AG09309 (cell line): ENCODE measurements at places on chromosomes 1 and 21.

GRCh38 chr21:29656504-29657239, 283.1 kb downstream of the GRIK1 start:
- peak; percentile 8 for DNase-seq

- DNase-seq, result no peak
These were observed 131.6 kb upstream of the CACNA1E start for GRCh38 chr1:181351740-181352139.

DNA sequence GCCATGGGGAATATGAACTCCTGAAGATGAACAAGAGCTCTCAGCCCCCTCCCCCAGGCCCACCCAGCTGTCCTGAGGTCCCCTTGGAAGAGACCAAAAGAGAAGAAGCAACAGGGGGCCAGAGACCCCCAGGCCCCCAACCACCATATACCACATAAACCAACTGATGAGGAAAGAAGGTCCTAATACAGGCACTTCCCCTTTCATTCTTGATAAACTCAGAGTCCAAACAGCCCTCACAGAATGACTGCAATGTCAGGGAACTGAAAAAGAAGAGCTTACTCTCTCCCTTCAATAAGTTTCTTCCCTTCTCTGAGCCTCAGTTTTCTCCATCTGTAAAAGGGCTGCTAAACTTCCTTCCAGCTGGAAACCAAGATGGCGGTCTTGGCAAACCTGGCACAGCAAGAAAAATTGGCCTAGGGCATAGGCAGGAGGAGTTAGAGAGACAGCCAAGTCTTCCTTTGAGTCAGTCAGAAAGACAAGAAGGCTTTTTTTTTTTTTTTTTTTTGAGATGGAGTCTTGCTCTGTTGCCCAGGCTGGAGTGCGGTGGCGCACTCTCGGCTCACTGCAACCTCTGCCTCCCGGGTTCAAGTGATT, 90.5 kb downstream of the VWA5B1 start:
- DNase-seq, result no peak

DNA sequence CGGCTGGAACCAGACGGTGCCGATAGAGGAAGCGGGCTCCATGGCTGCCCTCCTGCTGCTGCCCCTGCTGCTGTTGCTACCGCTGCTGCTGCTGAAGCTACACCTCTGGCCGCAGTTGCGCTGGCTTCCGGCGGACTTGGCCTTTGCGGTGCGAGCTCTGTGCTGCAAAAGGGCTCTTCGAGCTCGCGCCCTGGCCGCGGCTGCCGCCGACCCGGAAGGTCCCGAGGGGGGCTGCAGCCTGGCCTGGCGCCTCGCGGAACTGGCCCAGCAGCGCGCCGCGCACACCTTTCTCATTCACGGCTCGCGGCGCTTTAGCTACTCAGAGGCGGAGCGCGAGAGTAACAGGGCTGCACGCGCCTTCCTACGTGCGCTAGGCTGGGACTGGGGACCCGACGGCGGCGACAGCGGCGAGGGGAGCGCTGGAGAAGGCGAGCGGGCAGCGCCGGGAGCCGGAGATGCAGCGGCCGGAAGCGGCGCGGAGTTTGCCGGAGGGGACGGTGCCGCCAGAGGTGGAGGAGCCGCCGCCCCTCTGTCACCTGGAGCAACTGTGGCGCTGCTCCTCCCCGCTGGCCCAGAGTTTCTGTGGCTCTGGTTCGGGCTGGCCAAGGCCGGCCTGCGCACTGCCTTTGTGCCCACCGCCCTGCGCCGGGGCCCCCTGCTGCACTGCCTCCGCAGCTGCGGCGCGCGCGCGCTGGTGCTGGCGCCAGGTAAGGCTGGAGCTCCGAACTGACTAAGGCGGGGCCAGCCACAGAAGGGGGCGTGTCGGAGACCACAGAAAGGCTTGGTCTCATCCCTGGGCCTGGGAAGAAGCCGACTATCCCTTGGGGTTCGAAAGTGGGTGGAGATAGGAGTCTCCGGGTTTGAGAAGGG, 486 bp downstream of the SLC27A3 start:
- no peak for DNase-seq

DNA sequence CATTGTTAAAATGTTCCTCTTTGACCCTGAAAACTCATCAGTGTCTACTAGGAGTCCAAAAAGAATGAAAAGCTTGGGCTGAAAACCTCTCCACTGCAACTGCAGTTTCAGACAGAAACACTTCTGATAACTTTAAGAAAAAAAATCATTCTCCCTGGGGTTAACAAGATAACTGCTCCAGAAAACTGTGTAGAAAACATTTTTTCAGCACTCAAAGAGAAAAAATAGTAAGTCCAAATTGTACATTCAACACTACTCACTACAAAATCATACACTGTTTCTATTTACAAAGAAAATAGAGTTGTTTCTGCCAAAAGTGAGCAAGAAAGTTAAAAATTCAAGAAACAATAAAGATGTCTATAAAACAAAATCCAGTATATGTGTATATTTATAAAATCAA, 157.8 kb downstream of the RERE start:
- no peak for DNase-seq

DNA sequence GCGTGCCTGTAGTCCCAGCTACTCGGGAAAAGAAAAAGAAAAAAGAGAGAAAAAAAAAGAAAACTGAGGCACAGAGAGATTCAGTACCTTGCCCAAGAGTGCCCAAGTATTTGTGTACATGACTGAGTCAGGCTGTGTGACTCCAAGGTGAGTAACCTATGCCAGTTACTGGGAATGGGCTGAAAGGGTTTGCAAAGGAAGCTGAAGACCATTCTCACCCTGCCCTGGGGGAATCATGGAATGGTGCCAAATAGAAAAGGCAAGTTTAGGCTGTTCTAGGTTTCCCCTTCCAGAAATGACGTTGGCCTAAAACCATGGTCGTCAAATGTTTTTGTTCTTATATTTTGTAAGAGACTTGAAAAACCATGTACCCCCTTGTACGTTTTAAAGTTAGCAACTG, 37.9 kb upstream of the LRIG2 start:
- DNase-seq, result no peak

GRCh38 chr1:230548357-230548756, 93.9 kb upstream of the COG2 start:
- DNase-seq, result no peak

DNA sequence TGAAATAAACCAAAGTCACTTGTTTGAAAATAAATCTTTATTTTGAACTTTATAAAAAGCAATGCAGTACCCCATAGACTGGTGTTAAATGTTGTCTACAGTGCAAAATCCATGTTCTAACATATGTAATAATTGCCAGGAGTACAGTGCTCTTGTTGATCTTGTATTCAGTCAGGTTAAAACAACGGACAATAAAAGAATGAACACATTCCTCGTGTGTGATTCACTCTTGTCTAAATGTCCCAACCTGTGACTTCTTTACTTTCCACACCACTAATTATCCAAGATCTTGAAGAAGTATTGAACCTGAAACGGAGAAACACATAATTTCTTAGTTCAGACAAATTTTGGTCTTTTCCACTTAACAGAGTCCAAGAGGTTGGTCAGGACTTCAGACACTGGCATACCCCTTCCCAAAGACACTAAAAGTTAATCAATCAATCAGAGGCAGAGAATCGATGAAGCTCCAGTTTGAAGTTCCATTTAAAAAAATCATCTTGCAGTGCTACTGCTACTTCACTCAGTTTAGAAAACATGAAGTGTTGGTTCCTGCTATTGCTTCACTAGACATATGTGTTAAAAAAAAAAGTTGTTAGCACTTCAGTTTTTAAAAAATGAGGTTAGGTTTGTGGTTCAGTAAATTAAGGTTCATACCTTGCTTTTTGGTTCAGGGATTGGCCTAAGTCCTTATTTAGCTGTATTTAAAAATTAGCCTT, 26.2 kb downstream of the ATP1B1 start:
- DNase-seq, result no peak

DNA sequence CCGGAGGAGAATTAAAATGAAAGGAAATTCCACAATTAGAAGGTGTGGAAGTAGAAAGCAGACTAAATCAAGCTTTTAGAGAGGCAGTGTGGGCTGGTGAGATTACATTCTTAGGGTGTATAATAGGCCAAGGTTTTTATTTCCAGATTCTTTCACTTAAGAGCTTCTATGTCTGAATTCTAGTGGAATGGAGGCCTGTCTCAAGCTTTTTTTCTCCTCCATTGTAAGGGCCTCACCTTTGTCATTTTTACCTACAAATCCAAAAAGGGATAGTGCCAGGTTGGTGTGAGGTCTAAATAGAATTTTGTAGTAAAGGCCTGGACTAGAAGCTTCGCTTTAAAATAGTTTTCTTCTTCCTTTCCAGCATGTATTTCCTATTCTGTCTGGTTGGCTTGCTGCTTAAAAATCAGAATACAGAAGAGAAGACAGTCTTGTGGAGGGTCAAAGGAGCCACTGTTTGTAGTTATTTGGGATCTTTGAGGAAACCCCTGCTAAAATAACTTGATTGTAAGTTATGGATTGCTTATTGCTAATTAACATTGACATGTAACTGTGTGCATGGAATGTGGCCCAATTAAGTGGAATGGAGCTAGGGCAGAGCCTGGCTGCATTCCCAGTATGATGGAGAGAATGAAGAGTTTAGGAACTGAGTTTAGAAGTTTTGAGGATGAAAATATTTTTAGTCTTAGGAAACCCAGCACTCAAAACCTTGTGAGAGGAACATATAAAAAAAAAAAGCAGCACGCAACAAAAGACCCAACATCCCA, 162.5 kb upstream of the B3GALT2 start:
- no peak for DNase-seq

GRCh38 chr1:167726008-167726407, 4.2 kb downstream of the MPZL1 start:
- no peak for DNase-seq

DNA sequence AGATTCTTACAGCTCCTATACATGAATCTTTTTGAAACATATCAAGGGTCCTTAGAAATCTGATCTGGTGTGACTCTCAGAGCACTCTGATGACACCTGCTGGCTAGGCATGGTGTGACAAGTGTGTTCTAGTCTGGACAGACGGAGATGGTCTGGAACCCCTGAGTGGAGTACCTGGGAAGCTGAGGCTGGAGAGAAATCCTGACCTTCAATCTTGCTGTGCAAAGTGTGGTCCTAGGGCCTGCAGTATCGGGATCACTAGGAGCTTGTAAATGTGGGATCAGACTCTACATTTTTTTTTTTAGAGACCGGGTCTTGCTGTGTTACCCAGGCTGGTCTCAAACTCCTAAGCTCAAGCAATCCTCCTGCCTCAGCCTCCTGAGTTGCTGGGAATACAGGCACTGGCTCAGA, 78.6 kb upstream of the SOD1 start:
- peak; percentile 7 for DNase-seq

- no peak for DNase-seq
These were observed 12.7 kb upstream of the VCAM1 start for GRCh38 chr1:100706856-100707255.

GRCh38 chr1:44408212-44408582, 3.1 kb downstream of the RNF220 start:
- no peak for DNase-seq

DNA sequence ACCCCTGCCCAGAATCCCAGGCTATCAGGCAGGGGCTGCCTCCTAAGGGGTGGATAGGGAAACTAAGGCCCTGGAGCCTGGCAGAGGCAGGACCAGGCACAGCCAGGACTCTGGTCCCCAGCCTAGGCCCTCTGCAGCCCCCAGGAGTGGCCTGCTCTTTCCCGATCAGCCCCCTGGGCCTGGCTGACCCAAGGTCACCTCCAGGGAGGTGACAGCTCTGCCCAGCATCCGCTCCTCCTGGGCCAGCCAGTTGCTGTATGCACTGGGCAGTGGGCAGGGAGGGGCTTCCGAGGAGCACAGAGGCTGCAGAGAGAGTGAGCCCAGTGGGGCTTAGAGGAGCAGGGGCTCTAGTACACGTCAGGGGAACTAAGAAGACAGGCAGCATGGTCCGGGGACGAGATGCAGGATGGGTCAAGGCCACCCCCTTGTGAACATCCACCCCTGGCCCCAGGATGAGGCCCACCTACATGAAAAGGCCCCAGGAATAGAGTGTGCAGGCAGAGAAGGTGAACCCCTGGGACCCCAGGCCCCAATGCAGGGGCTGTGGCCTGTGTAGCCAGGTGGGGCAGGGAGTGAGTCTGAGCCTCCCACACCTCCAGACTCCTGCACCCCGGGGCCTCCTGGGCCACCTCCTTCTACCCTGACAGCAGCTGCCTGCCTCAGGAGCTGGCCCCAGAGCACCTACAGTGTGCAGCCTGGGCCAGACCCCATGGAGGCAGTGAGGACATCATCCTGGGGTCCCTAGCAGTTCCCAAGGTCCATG, 32.8 kb downstream of the WNT9A start:
- DNase-seq, result no peak

- DNase-seq, result no peak
These were observed 63.4 kb upstream of the BCL10 start for GRCh38 chr1:85339656-85340399.

- DNase-seq, result no peak
These were observed 604.6 kb downstream of the LRRIQ3 start for GRCh38 chr1:73593364-73593763.

- DNase-seq, result no peak
These were observed 274.1 kb downstream of the RRAGC start for GRCh38 chr1:38585460-38585859.

DNA sequence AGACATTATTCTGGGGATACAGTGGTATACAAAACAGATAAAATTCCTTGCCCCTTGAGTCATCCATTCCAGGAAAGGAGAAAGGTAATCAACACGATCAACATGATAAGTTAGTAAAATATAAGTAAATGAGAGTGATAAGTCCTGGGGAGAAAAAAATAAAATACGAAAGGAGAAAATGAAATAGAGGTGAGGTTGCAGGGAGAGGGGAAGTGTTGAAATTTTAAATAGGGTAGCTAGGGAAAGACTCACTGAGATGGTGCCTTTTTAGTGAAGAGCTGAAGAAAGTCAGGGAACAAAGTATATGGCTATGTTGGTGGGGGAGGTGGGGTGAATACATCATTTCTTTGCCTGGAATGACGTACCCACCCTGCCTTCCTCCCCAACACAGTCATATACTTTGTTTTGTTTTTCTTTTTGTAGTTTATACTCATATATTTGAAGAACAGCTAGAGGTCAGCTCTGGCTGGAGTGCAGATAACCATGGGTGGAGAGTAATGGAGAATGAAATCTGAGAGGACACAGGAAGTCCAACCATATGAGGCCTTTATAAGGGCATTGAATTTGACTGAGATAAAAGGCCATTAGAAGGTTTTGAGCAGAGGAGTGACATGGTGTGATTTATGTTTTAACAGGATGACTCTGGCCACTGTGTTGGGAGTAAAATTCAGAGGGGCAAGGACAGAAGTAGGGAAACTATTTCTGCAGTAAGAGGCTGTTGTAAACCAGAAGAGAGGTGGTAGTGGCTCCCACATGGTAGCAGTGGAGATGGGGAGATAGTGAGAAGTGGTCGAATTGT, 54.8 kb downstream of the OSBPL9 start:
- no peak for DNase-seq
